ENCODE measurements at places on chromosomes 6 and 20.

DNA sequence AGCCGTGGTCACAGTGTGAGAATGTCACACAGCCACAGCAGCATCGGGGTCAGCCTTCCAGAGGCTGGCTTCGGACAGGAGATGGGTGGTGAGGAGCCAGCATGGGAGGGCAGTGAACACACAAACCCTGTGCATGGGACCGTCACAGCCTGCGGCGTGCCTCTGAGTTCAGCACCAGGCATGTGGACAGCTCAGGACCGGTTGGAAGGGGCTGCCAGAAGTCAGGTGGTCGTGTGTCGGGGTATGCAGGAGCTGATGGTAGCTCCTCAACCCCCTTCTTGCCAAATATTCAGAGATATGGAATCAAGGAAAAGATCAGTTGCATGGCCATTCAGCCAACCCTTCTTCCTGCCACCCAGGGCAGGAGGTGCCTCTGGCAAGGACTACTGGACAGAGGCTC lies 28.2 kb downstream of the MYT1 start:
- DNase-seq, result no peak

DNA sequence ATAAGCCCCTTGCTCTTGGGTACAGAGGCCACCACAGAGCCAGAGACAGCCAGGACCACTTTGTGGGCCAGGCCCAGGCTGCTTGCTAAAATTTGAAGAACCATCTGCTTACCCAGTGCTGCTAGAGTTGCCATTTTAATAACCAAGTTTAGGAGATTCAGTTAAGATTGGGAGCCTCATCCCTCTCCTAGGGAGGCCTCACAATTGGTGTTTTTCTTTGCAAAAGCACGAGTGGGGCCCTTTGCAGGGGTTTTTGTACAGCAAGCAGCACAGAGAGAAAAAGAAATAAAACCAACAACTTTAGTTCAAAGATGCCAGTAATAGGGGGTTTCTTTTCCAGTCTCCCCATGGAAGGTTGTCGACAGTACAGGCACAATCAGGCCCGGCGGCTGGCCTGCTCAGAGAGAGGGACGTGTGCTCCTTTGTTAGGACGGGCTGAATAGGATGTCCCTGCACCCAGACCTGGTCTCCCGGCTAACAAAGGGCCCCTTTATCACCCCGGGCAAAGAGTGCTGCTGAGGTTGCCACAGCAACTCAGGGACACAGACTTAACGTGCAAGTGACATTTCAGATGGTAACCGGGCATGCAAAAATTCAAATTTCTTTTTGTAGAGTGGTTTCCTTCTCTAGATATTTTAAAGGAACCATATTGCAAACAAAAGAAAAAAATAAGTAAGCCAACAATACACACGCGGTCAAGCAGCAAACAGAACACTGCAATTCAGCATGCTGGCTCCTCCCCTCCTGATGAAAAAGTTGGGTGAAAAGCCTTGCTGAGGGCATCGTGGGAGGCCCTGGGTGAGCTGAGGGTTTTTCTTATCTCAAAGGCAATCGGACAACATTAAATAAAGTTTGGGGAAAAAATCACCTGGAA lies 10.5 kb upstream of the TOX2 start:
- no peak for DNase-seq

- no peak for DNase-seq
These were observed 1.6 kb downstream of the TRIM27 start for GRCh38 chr6:28922004-28922820.

DNA sequence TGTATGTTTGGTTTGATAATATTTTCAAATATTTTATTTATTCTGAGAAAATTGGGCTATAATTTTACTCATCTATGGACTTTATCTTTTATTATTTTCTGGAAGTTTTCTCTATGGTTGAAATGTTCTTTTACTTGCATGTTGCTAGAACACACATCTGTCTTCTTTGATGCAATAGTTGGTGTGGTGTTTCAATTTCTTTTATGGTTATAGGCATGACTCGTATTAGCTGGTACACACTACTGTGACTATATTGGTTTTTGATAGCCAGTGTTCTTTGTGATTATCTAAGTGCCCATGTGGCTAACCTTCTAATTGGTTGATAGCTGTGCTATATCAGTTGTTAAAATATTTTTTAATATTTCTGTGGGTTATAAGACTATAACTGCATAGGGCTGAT lies 1343.3 kb upstream of the GJE1 start:
- DNase-seq, result no peak

GRCh38 chr6:166774770-166775169 lies 147.7 kb upstream of the RPS6KA2 start:
- DNase-seq, result no peak
